ENCODE measurements at places on chromosomes 12 and 14.

DNA sequence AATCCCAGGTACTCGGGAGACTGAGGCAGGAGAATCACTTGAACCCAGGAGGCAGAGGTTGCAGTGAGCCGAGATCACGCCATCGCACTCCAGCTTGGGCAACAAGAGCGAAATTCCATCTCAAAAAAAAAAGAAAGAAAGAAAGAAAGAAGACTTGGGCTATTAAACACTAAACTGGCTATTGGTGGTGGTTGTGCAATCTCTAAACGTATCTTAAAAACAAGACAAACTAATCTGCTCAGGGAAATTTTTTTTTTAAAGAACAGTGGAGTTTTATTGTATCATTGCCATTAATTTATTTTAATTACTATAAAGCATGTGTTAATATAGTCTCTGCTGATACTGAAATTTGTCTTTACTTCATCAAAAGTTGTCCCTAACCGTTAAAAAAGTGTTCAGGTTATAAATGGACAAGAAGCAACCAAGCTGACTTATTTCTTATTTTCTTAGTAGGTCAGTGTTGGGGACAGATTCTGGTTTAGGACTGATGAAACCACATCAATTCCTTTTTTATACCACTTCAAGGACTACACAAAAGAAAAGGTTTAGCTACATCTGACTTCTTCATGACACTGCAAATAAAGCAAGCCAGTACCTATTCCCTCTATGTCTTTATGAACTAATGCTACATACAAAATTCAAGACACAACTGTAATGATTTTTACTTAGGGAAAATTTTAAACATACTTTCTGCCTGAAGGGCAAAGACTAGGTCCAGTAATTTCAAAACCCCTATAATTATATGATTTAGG is 68.7 kb upstream of the KRAS start:
- H3K36me3 ChIP-seq, result no peaks in the 10 kb centered on the region
- H3K27ac ChIP-seq, result no peak overlapping the region
- no peak overlapping the region for H3K4me3 ChIP-seq
- no peak for DNase-seq
- peaks cover 4% of the 10 kb centered on the region for H3K27me3 ChIP-seq

- no peak overlapping the region for H3K4me3 ChIP-seq
- no peak overlapping the region for H3K27ac ChIP-seq
- no peaks in the 10 kb centered on the region for H3K36me3 ChIP-seq
- no peaks in the 10 kb centered on the region for H3K4me1 ChIP-seq
Observed at GRCh38 chr14:55340482-55340881, 69.3 kb downstream of the FBXO34 start.

DNA sequence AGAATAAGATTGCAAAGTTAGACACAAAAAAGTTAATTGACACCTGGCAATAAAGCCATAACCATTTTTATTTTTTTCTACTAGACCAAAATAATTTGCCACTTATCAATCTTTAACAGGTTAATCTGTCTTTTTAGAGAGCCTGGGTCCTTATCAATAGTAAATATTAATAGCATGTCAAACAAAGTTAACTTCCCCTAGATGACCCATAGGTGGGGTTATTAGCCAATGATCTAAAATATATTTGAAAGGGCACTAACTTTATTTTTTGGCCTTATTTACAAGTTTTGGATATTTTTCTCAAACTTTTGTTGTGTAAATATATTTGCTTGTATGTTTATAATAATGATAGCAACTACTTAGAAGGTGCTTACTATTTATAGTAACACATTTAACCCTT is 3.9 kb downstream of the ANKRD33 start:
- H3K27me3 ChIP-seq, result peaks cover under 1% of the 10 kb centered on the region
- no peaks in the 10 kb centered on the region for H3K36me3 ChIP-seq
- H3K27ac ChIP-seq, result no peak overlapping the region
- H3K4me3 ChIP-seq, result no peak overlapping the region

- H3K4me1 ChIP-seq, result no peaks in the 10 kb centered on the region
- H3K27ac ChIP-seq, result no peak overlapping the region
- no peak overlapping the region for H3K4me3 ChIP-seq
- H3K27me3 ChIP-seq, result no peaks in the 10 kb centered on the region
- no peak for DNase-seq
Observed at GRCh38 chr14:94890785-94891184, 120.9 kb upstream of the GSC start.

DNA sequence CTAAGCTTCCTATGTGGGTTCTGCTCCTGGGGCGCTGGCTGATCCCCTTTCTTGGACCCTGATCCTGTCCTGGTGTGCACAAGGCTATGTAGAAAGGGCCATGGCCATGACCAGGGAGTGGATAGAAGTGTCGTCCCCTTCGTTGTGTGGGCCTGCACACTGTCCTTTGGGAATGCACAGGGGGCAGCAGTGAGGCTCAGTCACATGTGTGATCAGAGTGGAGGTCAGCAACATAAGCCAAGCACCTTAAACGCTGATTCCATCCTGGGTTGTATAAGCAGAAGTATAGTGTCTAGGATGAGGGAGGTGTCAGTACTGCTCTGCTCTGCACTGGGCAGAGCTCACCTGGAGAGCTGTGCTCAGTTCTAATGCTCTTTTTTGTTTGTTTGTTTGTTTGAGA is 48.4 kb downstream of the ESRRB start:
- no peak overlapping the region for H3K4me3 ChIP-seq
- peaks cover 9% of the 10 kb centered on the region for H3K27me3 ChIP-seq
- H3K4me1 ChIP-seq, result no peaks in the 10 kb centered on the region
- no peaks in the 10 kb centered on the region for H3K36me3 ChIP-seq

DNA sequence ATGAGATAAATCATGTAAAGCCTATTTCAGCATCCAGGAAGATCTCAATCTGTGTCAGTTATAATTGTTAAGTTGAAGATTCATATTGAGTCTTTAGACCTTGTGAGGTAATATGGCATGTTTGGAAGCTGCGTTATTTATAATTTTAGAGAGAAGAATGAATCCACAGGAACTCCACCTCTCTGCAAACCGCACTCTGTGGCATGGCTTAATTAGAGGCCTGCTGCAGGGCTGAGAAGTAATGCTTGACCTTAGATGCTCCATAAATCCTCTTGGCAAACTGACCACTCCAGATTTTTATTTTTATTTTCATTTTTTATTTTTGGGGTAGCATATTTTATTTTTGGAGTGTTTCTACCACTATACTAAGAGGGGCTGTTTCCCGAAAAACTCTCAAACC is 28.8 kb downstream of the BCAT1 start:
- no peaks in the 10 kb centered on the region for H3K27me3 ChIP-seq
- no peaks in the 10 kb centered on the region for H3K4me1 ChIP-seq
- no peak for DNase-seq
- H3K27ac ChIP-seq, result no peak overlapping the region
- H3K36me3 ChIP-seq, result no peaks in the 10 kb centered on the region

- no peak for DNase-seq
- no peak overlapping the region for H3K4me3 ChIP-seq
- no peak overlapping the region for H3K27ac ChIP-seq
Observed at GRCh38 chr14:106690333-106690891, 1164.0 kb downstream of the TMEM121 start.

DNA sequence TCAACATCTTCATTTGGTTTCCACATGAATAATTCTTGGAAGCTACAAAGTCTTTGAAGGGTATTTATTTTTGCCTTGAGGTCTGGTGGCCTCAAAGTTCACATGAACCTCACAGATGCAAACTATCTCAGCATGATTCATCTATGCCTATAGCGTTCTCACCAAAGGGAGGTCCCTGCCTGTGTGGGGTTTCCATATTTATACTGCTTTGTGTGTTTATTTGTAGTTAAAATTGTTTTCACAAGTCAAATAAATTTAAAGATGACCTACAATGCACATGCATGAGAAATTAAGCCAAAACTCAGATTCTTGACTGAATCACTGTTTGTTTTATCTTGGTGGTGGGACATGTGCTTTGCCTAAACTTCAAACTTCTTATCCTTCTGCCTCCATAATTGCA is 176.7 kb downstream of the PPM1H start:
- no peak overlapping the region for H3K27ac ChIP-seq
- no peak overlapping the region for H3K4me3 ChIP-seq
- no peaks in the 10 kb centered on the region for H3K4me1 ChIP-seq
- no peaks in the 10 kb centered on the region for H3K27me3 ChIP-seq
- H3K36me3 ChIP-seq, result no peaks in the 10 kb centered on the region

GRCh38 chr12:95997911-95998510 is 1.9 kb upstream of the HAL start:
- H3K4me1 ChIP-seq, result peaks cover 4% of the 10 kb centered on the region
- H3K36me3 ChIP-seq, result peaks cover 3% of the 10 kb centered on the region
- H3K27me3 ChIP-seq, result no peaks in the 10 kb centered on the region
- H3K27ac ChIP-seq, result no peak overlapping the region
- no peak for DNase-seq

DNA sequence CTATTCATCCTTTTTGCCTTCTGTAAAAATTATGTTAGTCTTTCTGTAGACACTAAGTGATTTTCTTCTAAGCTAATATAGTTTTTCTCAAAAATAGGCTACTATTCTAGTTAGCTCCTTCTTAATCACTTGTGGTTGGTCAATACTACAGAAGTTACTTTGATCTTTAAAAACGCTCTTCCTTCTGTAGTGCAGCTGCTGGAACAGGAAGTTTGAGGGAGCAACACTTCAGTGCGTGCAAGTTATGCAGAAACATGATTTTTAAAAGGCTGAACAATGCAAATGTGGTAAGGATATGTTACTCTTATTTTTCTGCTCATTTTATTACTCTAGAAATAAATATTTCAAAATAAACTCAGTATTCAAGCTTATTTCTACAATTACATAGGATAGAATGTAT is 11.1 kb upstream of the RERGL start:
- DNase-seq, result peak; percentile 26
- H3K4me3 ChIP-seq, result no peak overlapping the region
- no peaks in the 10 kb centered on the region for H3K27me3 ChIP-seq
- H3K4me1 ChIP-seq, result peaks cover 15% of the 10 kb centered on the region
- H3K36me3 ChIP-seq, result no peaks in the 10 kb centered on the region

DNA sequence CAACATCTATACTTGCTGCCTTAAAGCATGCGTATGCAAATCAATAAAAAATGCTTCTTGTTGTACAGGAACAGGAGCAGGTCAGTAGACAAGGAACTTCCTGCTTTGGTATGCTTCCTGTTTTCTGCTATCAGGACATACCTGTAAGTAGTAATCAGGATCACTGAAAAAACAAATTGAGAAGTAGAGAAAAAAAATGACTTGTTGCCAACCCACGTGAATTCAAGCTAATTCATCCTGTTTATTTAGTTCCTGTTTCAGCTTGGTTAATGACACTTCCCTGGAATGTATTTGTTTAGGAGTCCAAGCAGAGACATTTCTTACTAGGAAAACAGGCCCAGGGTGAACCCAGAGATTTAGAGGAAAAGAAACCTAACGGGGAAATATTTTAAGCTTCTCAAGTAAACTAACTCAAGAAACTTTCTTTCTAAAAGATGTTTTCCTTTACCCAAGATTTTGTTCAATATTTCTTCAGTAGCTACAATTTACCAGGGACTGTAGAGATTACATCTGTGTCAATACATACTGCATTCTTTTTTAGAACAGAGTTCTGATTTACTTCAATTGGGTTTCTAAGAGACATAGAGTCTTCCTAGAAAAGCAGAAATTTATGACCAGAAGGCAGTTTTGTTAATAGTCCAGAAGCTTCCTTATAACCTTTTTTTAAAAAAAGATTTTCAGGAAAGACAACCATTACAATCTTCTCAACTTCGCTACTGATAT is 124.2 kb downstream of the PAWR start:
- no peaks in the 10 kb centered on the region for H3K36me3 ChIP-seq
- no peak overlapping the region for H3K27ac ChIP-seq
- no peaks in the 10 kb centered on the region for H3K4me1 ChIP-seq

DNA sequence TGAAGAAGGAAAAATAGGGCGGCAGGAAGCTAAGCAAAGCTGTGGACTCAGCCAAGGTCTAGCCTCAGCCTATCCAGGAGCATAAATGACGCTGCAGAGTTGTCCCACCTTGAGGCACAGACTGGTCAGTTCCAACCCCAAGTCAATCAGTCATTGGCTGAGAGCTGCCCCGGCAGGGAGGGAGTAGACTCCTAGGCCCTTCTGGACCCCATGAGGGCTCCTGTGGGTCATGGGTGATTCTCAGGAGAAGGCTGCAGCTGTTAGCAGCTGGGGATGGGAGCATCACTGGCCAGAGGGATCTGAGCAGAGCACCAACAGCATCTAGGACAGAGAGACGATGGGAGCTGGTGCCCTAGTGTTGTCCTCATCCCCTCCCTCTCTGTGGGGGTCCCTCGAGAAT is 51.8 kb upstream of the ESRRB start:
- H3K4me3 ChIP-seq, result no peak overlapping the region
- H3K27me3 ChIP-seq, result no peaks in the 10 kb centered on the region
- H3K27ac ChIP-seq, result no peak overlapping the region
- H3K36me3 ChIP-seq, result no peaks in the 10 kb centered on the region

GRCh38 chr12:132786192-132786591 is 24.6 kb upstream of the ANKLE2 start:
- DNase-seq, result no peak
- no peak overlapping the region for H3K4me3 ChIP-seq
- H3K27ac ChIP-seq, result no peak overlapping the region
- no peaks in the 10 kb centered on the region for H3K4me1 ChIP-seq
- no peaks in the 10 kb centered on the region for H3K27me3 ChIP-seq

DNA sequence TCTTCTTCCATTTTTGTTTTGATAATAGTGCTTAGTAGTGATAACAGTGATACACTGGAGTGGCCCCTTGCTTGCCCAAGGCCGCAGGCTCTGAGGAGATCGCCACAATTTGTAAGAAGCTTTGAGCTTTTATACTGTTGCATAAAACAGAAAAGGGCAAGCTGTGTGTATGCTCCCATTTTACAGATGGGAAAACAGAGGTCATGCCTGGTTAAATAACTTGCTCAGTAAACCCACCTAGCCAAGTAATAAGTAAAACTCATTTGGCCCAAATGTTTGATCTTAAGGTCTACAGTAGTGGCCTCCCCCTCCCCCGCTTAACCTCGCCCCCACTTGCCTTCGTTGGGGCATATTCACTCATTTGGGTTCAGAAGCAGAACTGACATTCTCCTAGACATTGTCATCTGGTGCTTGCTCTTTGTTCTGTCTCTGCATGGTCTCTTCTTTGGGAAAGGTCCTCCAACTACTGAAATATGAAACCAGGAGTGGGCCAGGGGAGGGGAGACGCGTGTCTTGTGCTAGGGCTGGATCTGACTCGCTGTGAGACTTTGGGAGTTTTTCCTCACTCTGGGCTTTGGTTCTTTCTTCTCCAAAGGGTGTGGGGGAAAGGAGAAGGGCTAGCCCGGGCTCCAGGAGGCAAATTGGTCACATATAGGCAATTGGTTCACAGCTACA is 88.1 kb downstream of the PAPOLA start:
- H3K27me3 ChIP-seq, result no peaks in the 10 kb centered on the region
- H3K36me3 ChIP-seq, result no peaks in the 10 kb centered on the region
- H3K4me1 ChIP-seq, result no peaks in the 10 kb centered on the region
- no peak for DNase-seq
- no peak overlapping the region for H3K27ac ChIP-seq

DNA sequence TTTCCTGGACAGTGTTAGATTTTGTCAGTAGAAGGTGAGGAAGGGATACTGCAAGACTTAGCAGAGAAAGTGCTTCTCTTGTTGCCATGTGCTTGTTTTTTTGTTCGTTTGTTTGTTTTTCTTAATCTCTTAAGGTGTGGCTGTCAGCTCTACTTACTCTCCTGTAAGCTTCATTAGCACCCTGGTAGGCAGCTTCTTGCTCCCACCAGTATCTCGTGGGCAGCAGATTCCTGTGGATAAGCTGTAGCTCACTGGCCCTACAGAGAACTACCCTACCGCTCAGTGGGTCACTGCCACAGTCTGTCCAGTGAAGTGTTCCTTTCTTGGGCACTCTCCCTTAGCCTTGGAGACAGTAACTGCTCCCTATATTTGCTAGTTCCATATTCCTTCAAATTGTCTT is 30.1 kb downstream of the VRK1 start:
- no peaks in the 10 kb centered on the region for H3K27me3 ChIP-seq
- peaks cover 17% of the 10 kb centered on the region for H3K36me3 ChIP-seq
- no peak overlapping the region for H3K4me3 ChIP-seq
- no peaks in the 10 kb centered on the region for H3K4me1 ChIP-seq

Data from DND-41 (cell line).